ENCODE measurements at places on chromosomes 6 and 20.

DNA sequence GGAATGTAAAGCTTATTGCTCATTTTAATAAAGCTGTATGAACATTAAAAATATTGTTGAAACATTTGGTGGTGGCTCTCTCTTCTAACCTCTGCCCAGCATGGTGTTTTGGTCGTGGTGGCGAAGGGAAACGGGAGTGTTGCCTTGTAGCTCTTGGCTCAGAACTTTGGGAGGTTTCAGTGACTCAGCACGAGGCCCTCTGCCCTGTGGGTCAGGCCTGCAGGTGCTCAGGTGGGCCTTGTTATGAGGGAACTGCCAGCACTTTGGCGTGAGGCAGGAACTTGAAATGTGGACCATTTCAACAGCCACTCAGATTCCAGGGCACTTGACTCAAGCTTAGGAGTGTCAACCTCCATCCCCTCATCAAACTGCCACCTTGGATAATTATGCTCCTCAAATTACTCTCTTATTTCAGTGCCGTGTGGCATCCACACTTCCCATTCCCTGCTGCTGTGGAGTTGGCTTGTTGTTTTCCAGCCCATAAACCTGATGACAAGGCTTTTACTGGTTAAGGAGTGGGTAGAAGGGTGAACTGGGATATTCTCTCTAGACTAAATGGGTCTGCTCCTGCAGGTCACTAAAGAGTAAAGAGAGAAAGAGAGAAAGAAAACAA is 36.3 kb downstream of the PRDM1 start:
- DNase-seq, result no peak

- DNase-seq, result peak; percentile 31
Observed at GRCh38 chr6:140029551-140029950, 655.1 kb upstream of the CITED2 start.

DNA sequence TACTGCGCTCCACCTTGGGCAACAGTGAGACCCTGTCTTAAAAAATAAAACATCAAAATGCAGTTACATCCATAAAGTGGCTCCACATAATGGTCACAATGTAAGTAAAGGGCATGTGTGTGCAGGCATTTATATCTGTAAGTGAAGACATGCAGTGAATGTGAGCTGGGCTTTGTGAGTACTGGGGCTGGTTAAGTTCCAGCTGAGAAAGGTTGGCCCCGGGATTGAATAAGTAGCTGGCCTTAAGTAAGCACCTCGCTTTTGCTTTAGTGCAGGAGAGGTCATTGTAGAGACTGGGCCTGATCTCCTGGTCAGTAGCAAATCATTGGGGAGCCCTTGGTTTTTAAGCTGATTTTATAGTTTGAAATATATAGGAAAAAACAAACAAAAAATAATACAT is 8.0 kb downstream of the QKI start:
- DNase-seq, result no peak

DNA sequence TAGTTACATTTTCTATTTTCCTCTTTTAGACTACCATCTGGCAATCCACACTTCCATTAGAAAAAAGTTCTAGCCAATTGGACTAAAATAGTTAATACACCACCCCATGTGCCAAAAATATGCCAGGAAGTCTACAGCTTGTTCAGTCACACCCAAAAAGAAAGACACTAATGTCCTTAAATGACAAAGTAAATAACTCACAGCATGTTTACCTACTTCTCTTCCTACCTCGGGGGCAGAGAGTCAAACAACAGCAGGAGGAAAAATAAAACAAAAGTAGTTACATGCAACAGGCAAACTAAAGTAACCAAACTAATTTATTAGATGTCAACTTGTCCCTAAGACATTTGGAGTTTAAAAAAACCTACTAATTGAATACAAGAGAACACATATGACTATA is 57.0 kb downstream of the UBE3D start:
- no peak for DNase-seq

DNA sequence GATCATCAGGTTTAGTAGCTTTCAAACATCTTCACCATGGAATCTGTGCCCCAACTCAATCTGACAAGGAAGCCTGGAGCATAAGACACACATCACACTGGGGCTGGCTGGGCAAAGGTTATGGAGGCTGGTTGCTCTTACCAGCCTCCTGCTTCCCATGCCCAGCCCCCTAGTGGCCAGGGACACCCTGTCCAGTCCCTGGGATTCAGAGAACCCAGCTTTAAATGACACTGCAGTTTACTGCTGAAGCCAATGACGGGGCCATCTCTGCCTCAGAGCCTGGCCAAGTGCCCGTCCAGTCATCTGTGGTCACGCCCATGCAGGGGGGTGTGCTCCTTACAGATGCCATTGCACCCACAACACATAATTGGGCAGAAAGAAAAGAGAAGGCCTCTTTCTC is 272.9 kb downstream of the SMOC2 start:
- peak; percentile 8 for DNase-seq

DNA sequence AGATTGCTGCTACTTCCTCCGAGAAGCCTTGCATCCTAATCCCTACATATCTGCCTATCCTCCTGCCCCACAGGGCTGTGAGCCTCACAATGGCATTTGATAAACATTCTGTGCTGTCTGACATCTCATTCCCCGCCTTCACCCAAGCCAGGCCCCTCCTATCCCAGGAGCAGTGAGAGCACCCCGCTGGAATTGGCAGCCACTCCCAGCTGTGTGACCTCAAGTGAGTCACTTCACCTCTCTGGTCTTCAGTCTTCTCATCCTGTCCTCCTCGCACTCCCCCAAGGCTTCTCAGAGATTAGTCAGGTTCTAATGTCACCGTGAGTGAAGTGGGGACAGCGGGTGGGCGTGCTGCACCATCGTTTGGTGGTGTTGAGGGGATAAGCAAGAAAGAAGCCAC is 81.7 kb downstream of the CDH22 start:
- DNase-seq, result peak; percentile 64

- no peak for DNase-seq
Observed at GRCh38 chr20:54023406-54023805, 47.0 kb downstream of the BCAS1 start.

- peak; percentile 41 for DNase-seq
Observed at GRCh38 chr6:125099211-125100073, 54.1 kb upstream of the TPD52L1 start.

DNA sequence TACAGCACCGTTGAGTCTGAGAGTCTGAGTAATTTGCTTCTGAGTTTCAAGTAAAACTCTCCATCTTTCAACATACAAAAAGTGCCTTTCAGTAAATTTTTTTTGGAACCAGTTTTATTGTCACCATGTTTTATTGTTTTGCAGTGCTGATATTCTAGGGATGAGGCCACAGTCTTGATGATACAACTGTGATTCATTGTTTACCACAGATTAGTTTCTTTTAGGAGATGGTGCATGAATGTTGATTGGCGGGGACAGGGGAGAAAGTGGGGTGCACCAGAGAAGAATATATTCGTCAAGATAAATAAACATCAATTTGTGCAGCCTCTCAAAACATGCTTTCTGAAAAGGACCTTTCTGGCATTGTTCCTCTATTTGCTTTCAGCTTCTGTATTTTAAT is 109.0 kb downstream of the MCHR2 start:
- DNase-seq, result no peak

DNA sequence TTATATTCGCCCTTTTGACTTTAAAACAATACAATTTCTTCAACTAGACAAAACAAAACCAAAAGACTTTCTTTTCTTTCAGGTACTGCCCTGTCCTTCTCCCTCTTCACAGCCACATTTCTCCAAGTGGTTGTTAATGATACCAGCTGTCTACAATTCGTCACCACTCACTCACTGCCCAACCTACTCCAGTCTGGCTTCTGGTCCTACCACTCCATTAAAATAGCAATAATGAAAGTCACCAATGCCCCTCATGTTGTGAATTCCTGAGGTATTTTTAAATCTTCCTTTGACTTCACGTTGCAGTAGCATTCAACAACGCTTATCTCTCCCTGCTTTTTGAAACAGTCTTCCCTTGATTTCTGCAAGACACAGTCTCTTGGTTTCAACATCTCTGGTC is 11.6 kb upstream of the MAN1A1 start:
- DNase-seq, result no peak

DNA sequence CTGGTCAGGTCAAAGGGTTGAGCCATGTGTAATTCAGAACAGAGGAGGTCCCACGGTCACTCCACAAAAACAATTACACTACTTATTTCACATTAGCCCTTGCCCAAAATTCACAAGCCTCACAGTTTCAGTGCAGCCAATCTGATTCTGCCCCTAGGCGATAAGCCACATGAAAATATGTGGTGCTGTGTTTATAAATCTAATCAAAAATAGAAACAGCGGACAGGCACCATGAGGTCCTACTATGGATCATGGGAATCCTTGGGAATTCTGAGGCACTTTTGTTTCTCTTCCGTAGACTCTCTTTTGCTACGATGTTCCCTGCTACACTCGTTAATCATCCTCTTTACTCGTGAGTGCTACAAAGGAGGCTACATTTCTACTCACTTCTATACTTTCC is 476.1 kb downstream of the TFAP2A start:
- DNase-seq, result no peak

GRCh38 chr6:33458676-33459075 is 4.3 kb downstream of the ZBTB9 start:
- no peak for DNase-seq

DNA sequence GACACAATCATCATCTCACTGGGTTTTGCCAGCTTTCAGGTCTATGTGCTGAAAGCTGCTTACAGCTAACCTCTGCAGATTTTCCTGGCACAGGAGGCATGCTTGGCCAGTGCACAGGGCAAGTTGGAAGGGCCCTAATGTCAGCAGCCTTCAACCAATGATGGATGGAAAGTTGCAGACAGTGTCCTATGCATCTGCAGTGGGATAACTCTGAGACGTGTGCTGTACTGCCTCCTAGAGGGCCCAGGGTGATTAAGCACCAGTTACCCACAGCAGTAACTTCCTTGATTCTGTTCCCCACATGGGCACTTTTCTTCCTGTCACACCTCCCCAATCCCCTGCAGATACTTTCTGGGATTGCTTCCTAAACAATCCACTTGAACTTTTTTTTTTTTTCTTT is 38.6 kb downstream of the OVOL2 start:
- DNase-seq, result peak; percentile 32

DNA sequence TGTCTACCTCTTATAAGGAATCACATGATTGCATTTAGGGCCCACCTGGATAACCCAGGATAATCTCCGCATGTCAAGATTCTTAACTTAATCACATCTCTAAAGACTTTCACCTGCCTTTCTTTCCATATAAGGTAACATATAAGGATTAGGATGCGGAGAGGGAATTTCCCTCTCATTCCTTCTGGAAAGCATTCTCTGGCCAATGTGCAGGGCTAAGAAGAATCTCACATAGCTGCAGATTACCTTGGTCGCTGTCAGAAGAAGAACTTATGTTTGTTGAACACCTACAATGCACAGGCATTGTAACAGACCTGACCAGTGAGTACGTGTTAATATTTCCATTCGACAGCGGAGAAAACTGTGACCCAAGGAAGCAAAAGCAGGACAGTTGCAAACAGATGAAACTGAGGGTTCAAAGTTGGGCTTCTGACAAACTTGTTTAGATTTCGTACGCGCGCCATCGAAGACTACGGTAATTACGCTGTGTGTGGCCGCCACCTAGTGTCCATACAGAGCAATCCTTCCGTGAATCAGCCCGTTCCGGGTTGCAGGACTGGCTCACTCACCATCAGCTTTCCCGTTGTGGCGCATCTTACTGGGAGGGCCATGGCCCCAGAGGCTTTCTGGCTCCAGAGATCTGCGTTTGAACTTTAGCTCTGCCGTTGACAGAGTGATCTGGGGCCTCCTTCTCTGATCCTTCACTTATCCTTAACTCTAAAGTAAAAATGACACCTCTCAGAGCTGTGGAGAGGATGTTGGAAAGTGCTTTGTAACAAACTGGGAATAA is 9.5 kb downstream of the C20orf202 start:
- DNase-seq, result peak; percentile 77
